ENCODE measurements at places on chromosomes 2 and 18.

DNA sequence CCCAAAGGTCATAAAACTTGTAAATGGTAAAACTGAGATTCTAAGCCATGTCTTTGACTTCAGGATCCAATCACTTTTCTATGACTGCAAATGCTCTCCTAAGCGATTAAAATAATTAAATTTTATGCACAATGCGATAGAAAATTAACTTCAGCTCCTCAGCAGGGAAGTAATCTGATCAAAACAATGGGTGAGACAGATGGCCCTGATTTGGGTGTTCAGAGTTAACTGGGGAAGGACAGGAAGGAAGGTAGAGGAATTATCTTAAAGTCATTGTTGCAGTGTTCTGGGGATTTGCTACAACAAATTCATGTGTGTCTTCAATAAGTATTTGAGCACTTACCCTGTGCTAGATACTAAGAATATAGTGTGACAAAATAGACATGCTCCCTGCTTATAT lies 446.0 kb upstream of the MEX3C start:
- no peak for DNase-seq

DNA sequence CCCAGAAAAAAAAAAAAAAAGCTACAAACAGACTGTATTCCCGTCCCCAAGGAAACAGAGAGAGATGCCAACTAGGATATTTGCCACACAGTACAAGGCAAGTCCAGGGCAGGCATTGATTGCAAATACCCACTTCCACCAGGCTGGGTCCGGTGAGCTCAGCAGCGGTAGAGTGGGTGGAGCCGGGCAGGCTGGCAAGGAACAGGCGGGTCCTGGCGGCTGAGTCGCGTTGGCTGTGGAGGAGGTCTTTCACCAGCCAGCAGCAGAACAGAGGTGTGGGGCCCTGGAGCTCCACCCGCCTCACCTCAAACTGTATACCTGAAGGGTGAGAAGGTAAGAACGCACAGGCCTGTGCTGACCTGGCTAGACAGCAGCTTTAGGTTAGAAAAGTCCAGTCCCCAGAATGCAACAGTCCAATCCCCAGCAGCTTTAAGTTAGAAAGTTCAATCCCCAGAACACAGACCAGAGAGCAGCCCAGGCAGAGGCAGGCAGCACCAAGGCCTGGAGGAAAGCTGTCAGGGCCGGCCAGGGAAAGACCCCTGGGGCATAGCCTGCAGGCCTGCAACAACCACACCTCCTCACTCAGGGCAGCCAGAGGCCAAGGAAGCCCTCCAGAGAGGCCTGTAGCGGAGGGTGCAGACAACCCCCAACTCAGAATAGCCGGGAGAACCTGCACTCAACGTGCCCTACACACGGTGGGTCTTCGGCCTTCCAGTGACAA lies 21.9 kb upstream of the MTERF4 start:
- no peak for DNase-seq

- peak; percentile 85 for DNase-seq
These were observed 9.4 kb downstream of the KHK start for GRCh38 chr2:27095745-27096651.

DNA sequence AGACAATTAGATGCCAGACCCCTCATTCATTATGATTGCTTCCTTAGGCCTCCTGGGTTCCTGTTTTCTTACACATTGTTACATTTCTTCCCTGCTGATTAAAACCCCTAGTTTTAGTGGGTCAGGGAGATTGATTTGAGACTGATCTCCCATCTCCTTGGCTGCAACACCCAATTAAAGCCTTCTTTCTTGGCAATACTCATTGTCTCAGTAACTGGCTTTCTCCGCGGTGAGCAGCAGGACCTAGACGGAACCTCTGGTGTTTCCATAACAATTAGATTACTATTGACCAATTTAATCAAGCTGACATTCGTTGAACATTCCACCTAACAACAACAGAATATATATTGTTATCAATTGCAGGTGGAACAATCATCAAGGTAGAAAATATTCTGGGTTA lies 1676.4 kb upstream of the SLC39A10 start:
- no peak for DNase-seq

DNA sequence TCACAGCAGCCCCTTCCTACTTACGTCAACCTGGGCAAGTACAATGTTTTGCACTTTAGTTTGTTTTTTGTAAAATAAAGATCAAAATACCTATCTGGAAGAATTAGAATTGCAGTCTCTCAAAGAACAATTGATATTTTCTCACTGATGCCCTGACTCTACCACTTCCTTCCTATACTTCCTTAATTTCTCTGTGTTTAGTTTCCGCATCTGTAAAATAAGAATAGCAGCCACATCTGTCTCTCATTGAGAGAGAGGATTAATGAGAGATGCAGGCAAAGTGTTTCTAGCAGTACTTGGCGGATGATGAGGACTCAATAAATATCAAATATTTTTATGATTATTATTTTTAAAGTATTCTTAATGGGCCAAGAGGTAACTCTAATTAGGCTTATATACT lies 122.6 kb upstream of the PIEZO2 start:
- no peak for DNase-seq

DNA sequence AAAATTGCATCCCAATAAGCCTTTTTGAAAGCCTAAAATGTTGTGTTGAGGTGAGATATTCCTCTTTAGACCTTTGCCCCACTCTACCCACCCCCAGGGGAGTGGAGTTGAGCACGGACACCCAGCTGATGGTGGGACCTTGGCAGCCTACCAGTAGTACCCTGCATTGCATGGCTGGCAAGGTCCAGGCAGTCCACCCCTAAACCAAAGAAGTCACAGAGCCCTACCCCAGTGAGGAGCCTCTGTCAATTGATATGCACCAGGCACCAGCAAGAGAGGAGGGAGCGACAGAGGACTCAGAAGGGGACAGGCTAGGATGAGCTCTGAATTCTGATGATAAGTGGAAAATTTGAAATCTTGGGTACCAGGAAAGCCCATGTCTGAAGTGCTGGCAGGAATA lies 38.6 kb downstream of the MARCO start:
- DNase-seq: no peak

- no peak for DNase-seq
These were observed 98.0 kb downstream of the SLC5A7 start for GRCh38 chr2:108084311-108084710.

DNA sequence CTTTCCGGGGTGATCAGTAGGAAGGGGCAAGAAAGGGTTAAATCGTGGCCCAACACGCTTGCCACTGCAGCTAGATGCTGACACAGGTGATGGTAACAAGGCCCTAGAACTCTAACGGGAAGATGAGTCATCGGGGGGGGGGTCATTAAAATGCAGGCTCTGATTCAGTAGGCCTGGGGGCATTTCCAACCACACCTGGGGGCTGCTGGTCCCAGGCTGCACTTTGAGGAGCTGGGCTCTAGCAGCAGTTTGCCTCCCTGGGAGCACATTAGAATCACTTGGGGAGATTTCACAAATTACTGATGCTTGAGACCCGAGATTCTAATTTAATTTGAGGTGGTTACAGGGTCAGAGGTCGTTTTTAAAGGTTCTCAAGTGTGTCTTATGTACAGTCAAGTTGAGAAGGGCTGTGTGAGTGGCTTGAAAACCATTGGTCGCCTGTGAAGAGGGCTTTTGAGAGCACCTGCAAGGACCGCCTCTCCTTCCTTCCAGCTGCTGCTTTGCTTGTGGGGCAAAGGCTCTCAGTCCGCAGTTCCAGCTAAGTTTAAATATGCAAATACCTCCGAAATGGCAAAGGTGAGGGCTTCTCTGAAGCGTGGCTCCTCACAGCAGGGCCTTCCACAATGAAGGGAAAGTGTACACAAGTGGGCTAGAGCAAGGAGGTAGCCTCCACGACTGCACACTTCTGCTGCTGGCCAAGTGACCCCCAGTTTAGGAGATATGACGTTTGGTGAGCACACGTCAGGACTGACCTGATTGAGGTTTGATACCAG lies 128.0 kb upstream of the MSH6 start:
- no peak for DNase-seq

- DNase-seq: no peak
These were observed 29.5 kb downstream of the LAMA3 start for GRCh38 chr18:23718731-23719130.

DNA sequence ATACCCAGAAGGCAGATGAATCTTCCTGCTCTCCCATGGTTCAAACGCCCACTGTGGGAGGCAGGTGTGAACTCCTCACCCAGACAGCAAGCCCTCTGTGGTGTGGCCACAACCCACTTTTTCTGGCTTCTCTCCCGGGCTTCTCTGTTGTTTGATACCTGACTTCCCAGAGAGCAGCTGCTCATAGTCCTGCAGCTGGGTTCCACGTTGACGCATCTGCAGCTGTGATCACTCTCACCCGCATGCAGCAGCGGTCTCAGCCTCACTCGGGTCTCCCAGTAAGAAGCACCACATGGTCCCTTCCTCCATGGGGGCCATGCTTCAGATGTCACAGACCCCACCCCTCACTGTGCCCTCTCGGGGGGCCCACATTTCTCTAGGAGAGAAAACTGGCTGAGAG lies 3.5 kb downstream of the ASPRV1 start:
- no peak for DNase-seq

GRCh38 chr2:65075605-65076344 lies 19.6 kb downstream of the CEP68 start:
- peak; percentile 22 for DNase-seq

DNA sequence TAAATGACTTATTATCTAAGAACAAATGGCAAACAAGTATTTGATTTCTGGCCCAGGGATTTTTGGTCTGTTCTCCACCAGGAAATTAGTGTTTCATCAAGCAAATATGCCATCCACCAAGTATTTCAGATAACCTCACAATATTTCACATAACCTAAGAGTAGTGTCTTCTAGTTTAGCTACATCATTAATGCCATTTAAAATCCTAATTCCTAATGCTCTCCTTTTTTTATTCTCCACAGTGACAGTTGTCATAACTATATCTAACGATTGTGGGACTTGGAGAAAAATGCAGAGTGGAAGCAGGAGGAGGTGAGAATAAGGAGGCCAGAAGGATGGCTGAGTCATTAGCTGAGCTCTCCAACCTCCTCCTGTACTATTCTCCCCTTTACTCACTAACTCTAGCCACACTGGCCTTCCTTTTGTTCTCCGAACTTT lies 58.5 kb upstream of the CTLA4 start:
- DNase-seq: peak; percentile 23

DNA sequence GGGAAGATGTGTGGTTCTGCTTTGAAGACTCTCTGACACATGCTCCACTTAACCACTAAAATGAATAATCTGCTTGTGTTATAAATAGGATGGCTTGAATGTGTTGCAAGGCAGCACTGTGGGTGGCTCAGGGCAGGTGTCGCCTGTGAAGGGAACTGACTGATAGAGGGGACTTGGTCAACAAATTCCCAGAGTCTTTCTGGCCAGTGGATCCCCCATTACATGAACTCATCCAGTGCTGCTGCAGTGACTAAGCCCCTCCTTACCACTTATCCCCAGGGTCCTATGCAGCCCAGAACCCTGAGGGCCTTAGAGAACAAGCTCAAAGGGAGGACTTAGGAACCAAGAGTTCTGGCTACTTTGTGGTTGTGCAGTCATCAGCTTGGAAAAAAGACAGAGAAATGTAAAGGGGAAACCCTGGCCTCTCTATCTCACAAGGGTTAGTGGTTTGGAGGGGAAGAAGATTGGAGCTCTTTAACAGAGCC lies 226.2 kb upstream of the TNP1 start:
- peak; percentile 25 for DNase-seq

DNA sequence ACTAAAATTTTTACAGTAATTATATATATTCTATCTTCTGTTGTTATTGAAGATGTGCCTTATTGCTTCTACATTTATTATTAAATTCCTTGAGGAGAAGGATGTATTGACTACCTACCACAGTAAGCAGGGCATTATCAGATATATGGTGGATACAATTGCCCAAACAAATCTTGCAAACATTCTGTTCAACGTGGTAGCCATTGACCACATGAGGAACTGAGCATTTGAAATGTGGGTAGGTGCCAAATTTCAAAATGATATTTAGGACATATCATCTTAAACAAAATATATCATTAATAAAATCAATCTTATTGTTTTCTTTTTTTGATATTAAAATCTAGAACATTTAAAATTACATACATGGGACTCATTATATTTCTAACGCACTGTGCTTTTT lies 11.1 kb downstream of the SCN3A start:
- DNase-seq: no peak

- no peak for DNase-seq
These were observed 169.6 kb upstream of the HAAO start for GRCh38 chr2:42961961-42962360.

- no peak for DNase-seq
These were observed 3.3 kb downstream of the SLC8A1 start for GRCh38 chr2:40448476-40449079.

DNA sequence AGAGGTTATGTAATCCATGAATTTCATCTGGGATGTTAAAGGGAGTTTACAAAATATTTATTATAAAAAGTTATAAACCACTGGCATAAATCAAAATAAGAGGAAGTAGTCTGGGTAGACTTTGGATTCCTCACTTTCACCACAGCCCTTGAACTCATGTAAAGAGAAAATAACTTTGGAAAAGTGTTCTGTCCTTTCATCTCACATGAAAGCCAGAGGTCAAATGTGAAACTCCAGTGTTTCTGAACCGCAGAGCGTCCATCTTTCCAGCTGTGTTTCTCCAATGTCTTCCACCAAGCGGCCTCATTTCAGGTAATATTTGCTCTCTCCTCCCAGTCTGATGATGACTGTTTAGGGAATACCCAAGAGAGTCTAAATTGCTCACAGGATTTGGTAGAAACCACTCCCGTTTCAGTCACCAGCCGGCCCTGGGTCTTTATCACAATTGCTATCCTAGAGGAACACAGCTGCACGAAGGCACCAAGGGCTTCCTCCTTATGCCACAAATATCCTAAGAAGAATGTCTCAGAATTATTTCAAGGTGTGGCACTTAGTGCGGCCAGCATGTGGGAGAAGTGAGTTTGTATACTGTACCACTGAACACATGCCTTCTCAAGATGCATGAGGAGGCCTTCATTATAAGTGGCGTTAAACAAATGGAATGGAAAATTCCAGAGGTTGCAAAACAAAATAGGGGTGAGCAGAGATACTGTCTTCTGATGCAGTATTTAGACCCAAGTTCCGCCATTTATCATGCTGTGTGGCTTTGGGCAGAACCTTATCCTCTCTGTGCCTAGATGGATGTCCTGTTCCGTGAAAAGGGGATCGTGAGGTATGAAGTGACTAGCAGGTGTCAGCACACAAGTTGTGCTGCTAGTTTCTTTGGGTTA lies 63.8 kb downstream of the ACTR2 start:
- no peak for DNase-seq

DNA sequence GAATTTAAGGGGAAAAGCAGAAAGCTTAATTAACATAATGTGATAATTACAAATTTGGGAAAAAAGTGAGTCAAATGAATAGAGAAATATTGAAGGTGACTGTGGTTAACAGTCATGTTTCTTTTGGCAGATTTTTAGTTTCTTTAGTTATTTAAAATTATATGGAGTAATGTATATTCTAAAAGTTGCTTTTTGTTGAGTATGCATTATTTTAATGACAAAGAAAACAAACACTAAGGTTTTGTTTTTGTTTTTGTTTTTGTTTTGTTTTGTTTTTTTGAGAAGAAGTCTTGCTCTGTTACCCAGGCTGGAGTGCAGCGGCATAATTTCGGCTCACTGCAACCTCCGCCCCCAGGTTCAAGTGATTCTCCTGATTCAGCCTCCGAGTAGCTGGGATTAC lies 30.3 kb upstream of the MTCL1 start:
- DNase-seq: no peak
